NCI-H446 treated with DMSO at 0.1 percent for 48 hours (cell line): ENCODE measurements at places on chromosomes 5 and 9.

DNA sequence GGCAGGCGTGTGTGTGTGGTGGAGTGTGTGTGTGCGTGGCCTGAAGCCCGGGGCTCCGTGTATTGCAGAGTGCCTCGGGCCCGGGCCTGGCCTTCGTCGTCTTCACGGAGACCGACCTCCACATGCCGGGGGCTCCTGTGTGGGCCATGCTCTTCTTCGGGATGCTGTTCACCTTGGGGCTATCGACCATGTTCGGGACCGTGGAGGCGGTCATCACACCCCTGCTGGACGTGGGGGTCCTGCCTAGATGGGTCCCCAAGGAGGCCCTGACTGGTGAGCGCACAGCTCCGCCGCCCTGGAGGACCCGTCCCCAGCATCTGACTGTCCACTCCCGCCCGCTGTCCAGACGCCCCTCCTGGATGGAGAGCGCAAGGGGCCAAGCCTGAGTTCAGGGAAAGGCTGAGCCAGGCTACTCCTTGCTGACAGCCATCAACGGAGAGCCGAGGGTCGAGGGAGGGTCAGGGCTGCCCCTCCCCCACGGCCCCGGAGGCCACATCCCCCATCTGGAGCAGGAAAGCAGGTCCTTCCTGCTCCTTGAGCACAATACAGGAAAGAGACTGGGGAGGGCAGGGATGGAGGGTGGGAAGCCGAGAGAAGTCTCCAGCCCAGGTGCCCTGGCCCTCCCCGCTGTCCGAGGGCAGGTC is 18.4 kb downstream of the SLC6A18 start:
- DNase-seq = no peak

DNA sequence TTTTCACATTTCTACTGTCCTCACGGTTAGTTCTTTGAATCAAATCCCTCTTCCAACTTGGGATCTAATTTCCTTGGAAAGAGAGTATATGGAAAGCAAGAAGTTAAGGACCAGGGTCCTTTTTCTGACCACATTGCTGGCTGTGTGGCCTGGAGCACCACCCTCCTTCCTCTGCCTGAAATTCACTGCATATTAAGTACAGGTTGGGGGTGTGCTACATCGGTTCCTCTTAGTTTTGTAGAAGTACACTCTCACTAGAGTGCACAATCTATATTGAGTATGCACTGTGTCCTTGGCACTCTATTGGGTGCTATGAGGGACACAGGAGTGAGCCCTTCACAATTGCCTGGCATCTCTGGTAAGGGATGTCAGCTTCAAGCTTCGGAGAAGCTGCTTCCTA is 53.8 kb upstream of the KLF9 start:
- DNase-seq = no peak

GRCh38 chr5:133048993-133049725 is 2.7 kb upstream of the HSPA4 start:
- DNase-seq = no peak

GRCh38 chr5:133941456-133942196 is 26.8 kb downstream of the C5orf15 start:
- DNase-seq = no peak

- DNase-seq = no peak
Measured at GRCh38 chr5:138243794-138244193, 30.6 kb downstream of the GFRA3 start.

GRCh38 chr5:39674209-39675082 is 249.7 kb upstream of the DAB2 start:
- no peak for DNase-seq

DNA sequence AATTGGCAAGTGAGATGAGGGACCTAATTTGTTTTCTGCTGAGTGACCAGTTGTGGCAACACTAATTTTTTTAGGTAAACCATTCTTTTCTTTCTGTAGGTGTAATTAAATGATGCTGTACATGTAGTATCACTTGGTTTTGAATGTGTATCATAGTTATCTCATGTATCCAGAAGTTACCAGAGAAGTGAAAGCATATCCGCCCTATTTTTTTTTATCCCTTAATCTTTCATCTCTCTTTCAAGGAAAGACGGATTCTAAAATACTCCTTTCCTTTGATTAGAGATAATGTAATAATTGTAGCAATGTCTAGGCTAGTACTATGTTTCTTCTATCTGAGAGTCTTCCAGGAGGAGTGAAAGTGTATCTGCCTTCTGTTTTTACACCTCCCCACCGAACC is 7.1 kb downstream of the KDM3B start:
- no peak for DNase-seq

DNA sequence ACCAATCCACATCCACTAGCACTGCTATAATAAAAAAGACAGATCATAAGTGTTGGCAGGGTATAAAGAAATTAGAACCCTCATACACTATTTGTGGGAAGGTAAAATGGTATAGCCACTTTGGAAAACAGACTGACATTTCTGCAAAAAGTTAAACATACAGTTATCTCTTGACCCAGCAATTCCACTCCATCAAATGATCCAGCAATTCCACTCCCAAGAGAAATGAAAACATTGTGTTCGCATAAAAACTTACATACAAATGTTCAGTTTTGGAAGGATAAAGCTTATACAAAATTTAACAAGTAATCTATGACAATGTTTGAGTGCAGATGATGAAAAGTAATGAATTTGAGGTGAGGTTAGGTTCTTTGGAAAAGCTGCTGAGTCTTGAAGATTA is 2.1 kb downstream of the KIF27 start:
- no peak for DNase-seq

DNA sequence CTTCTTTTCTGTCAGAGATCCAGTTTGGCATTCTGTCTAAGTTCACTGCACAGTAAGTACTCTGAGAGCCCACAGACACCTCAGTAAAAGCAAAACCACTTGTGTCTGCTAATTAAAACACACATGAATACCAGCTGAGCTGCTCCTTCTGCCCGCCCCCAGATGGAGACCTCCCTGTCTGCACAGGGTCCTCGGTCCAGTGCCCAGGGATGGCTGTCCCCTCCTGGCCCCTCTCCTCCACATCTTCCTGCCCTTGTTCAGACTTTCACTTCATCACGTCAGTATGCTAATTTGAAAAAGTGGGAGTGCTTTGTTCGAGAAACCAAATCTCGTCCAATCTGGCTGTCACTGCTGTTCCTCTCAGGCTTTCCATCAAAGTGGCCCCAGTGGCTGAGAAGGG is 43.5 kb downstream of the LIX1 start:
- DNase-seq = peak; percentile 49

DNA sequence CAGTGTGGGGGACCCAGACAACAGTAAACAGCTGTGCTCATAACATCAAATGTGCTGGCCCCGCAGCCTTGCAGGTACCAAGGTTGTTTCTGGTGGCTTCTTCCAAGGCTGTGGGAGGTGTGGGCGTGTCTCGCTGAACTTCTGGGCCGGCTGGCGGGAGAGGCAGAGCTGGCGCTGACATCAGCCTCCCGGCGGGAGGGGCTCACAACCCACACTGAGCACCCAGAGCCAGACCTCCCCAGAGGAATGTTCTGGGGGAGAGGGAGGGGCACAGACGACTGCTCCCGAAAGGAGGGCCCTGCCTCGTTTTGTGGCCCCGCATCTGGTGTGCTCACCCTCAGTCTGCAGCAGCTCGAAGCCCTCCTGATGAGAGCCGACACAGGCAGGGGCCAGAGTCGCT is 6.9 kb upstream of the SLC12A7 start:
- DNase-seq = no peak

DNA sequence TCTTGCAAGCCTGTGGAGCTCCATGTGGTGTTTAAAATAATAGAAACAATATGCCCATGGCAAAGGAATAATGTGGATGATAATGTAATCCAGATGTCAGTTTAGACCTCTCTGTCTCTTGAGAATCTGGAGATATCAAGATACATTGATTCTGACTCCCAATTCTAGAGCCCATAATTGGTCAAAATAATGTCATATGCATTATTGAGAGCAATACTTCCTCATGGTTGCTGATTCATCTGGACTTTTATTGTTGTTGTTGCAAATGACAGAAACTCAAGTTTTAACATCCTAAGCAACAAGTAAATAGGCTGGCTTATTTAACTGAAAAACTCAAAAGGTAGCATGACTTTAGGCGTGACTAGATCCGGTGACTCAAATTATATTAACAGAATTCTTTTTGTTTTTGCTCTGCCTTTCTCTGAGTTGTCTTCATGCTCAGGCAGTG is 152.1 kb downstream of the PCSK1 start:
- DNase-seq = no peak

DNA sequence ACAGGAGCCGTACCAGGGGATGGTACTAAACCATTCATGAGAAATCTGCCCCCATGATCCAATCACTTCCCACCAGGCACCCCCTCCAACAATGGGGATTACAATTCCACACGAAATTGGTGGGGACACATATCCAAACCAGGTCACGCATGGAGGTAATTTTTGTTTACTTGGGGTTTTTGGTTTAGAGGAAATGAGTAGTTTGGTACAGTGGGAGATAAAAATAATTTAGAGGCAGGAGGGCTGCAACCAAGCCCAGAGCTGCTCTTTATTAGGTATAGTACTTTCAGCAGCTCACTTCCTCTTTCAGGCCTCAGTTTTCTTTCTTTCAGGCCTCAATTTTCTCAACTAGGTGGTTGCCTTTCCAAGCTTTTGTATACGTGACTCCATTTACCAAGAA is 23.2 kb downstream of the PRUNE2 start:
- DNase-seq = no peak

- no peak for DNase-seq
Measured at GRCh38 chr9:85909390-85909789, 31.6 kb upstream of the NAA35 start.

DNA sequence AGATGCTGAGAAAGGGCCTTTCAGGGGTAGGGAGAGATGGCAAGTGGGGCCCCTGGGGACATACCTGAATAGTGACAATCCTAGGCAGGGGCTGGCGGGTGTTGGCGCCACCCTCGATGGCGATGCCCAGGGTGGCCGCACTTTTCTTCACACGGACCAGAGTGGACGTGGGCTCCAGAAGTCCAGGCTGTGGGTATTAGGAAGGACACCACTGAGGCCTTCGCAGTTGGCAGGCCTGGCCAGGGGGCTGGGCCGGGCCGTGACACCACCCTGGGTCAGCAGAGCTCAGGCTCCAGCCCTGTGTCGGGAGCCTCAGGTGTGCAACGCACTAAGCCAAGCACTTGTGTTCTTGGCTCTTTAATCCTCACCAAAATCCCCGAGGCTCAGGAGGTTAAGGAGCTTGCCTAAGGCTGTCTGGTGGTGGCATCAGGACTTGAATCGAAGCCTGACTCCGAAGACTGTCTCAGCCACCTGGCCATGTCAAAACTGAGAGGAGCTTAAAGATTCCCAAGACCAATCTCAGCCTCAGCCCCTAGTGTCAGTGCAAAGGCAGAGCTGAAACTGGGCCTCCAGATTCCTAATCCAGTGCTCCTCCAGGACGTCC is 15.5 kb upstream of the AKNA start:
- DNase-seq = no peak

GRCh38 chr5:37554938-37555337 is 175.8 kb downstream of the WDR70 start:
- no peak for DNase-seq

DNA sequence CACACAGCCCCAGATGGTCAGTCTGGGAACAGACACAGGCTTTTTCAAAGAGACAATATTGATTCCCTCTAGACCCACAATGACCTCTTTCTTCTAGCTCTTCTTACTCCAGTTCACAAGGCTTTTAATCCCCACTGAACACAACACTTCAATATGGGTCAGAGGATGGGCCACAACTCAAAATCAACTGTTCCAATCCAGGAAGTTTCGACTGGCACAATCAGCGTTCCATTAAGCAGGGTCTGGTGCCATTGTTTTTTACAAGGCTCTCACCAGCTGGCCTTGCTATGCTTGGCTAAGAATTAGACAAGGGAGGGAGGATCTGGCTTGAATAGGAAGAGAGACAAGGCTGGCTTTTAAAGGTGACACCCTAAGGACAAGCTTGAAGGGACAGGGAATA is 199.4 kb upstream of the SLC24A2 start:
- DNase-seq = peak; percentile 38

GRCh38 chr9:70147651-70148050 is 104.0 kb downstream of the MAMDC2 start:
- DNase-seq = no peak

DNA sequence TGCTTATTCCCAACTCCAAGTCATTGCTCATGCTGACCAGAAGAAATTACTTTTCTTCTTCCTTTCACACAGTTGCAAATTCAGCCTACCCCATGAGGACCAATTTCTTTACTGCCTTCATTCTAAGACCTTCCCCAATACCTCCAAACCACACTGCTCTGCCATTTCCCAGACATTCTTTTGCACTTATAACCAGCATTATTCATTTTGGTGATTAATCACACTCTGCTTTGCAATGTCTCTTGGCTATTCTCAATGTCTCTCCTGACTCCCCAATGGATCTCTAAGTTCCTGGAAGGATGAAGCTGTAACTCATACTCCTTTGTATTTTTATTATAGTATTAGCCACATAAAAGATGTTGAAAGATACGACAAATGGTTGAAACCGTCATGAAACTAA is 105.7 kb upstream of the RANBP3L start:
- no peak for DNase-seq

- no peak for DNase-seq
Measured at GRCh38 chr5:24714746-24715145, 70.0 kb upstream of the CDH10 start.

- no peak for DNase-seq
Measured at GRCh38 chr5:156913719-156914370, 49.2 kb downstream of the TIMD4 start.

DNA sequence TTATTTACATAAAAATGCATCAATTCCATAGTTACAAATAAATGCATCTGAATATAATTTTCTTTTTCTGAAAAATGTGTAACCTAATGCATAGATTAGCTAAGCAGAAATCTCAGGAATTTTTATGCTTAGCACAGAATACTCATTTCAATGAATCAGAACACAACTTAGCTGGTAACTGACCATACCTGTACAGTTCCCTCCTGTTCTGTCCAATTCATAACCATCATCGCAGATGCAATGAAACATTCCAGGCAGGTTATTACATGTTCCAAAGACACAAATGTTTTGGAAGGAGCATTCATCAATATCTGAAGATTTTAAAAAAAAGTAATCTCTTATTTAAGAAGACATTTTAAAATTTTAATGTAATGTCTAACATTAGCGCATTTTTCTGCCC is 219.4 kb downstream of the FBN2 start:
- no peak for DNase-seq

- no peak for DNase-seq
Measured at GRCh38 chr5:597871-598563, 14.1 kb upstream of the CEP72 start.
